ENCODE measurements at places on chromosomes 1 and 21.

- no peak for DNase-seq
These were observed 979.2 kb downstream of the MRPL39 start for GRCh38 chr21:24628046-24628445.

DNA sequence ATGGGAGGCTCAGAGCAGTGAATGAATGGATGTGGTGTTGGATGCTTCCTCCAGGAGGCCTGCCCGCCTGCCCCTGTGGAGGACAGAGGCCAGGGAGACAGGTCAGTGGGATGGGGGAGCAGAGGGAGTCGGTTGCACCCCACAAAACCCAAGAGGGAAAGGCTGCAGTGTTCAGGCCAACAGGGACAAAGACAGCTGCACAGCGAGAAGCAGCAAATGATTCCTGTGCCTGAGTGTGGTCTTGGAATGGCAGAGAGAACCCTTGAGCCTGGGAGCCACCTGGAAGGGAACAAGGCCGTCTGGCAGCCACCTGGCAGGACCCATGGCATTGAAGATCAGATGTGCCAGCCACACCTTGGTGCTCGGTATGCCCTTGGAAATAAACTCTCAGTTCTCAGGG lies 8.1 kb downstream of the TFF3 start:
- no peak for DNase-seq

GRCh38 chr1:167950569-167950968 lies 13.7 kb upstream of the MPC2 start:
- DNase-seq: no peak

- DNase-seq: no peak
These were observed 5.8 kb upstream of the IL24 start for GRCh38 chr1:206891412-206891811.

DNA sequence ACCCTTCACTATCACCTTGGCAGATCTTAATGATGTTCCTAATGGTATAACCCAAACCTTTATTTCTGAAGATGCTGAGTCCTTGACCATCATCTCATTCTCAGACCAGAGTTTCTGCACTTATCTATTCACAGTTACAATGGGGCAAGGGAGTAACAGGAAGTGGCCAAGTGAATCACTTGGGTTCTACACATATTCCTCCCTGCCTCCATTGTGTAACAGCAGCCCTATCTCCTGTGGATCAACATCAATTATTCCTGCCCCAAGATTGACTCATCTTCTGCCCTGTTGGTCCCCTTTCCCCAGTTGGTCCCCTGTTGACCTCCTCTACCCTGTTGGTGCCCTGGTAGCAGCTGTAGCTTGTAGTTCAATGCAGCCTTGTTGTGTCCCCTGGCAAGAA lies 10.3 kb upstream of the S100A7 start:
- DNase-seq: no peak

DNA sequence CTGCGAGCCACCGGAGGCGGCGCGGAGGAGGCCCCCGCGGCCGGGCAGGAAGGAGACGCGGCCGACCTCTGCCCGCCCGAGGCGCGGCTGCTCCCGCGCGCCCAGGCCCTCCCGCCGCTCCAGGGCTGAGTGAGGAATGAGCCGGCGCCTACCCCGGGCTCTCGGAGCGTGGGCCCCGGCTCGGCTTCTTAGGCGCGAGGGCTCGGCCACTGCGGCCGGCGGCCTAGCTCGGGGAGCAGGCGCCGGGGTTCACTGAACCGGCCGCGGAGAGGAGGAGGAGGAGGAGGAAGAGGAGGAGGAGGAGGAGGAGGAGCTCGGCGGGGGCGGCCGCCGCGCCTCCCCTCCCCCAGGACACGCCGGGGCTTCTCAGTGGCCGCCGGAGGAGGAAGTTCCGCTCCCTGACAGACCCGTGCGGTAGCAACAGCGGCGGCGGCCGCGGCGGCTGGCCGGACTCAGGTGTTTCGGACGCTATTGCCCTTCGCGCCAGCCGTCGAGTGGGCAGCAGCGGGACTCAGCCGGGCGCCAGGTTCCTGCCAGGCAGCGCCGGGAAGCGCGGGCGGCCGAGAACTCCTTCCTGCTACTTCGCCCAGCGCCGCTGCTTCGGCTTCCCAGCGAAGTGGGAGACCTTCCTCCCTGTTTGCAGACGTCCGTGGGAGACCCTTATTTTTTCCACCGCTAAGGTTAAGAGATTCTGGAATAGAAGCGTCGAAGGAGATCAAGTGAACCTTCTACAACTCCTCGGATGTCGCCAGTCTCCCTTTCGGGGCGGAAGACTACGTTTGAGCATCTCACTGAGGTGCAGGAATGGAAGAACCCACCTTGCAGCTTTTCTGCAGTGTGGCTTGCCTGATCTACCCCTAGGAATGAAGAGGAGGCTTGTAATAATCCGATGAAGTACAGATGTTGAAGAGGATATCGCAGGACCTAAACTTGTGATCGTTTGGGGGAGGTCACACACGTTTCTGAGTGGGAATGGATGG lies at the start of gene MAN1A2:
MAN1A2 (plus strand) TSS at position 404 of the 980 bp plus-strand sequence. CDS start 735 bp downstream, outside the sequence.
- no peak for DNase-seq

GRCh38 chr1:40058453-40059337 lies 18.2 kb downstream of the CAP1 start:
- DNase-seq: no peak

DNA sequence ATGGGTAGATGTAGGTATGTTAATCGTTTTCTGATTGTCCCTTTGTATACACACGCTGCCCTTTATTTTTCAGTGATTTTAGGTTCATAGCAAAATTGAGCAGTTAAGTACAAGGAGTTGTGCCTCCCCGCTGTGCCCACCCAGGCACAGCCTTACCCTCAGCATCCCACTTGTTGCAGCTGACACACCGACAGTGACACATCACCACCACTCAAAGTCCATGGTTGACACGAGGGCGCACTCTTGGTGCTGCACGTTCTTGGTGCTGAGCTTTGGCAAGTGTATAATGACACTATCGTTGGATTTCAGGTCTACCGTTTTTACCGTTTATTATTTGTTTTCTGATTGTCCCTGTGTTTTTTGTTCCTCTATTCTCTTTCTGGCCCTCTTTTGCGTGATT lies 15.6 kb downstream of the C1orf159 start:
- no peak for DNase-seq

GRCh38 chr21:26060335-26061115 lies 110.0 kb downstream of the APP start:
- no peak for DNase-seq

DNA sequence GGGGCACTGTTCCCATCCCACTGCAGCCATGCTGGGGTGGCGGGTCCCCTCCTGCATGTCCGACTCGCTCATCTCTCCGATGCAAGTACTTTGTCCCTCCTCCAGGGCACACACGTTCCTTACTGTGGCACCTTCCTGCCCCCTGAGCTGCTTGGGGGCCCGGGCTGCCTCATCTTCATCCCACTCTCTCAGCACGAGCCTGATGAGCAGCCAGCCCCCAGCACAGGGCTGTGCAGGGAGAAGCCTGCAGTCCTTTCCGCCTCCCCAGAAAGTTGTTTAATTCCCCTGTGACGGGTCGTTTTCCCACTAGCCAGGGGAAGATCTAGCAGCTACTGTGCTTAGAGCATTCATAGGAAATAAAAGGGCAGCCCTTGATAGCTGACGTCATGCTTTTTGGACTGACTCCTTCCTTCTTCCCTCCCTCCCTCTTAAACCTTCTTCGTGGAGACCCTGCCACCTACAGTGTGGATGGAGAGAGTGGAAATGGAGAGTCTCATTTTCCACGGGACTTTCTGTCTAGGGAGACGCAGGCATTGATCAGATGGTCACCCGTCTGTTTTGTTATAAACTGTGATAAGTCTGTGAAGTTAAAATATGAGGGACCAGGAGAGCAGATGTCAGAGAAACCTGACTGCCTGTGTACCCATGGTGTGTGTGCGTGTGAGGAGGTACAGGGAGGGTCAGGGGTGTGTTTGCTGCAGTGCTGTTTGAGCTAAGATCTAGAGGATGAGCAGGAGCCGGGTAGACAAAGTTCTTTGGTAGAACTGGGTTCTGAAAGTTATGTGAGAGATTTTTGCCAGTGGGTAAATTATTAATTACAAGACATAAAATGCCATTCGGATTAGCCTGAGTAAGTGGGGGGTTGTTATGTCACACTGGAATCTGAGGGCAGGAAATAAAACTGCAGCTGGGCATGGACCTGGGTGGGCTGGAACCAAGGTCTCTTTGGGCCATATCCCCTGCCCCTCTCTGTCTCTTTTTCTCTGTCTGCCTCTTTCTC lies 34.3 kb downstream of the GPR137B start:
- no peak for DNase-seq

- DNase-seq: no peak
These were observed 90.7 kb upstream of the DUSP10 start for GRCh38 chr1:221832617-221833016.

All from non-pigmented ciliary epithelial cell (primary cell).